Cerebellum (tissue), 4 donors: ENCODE measurements at places on chromosomes 3 and 15. TPM values are rescaled to one million over a fixed set of nuclear protein-coding genes. Genes with fewer than 3 reads are reported as not detected.

DNA sequence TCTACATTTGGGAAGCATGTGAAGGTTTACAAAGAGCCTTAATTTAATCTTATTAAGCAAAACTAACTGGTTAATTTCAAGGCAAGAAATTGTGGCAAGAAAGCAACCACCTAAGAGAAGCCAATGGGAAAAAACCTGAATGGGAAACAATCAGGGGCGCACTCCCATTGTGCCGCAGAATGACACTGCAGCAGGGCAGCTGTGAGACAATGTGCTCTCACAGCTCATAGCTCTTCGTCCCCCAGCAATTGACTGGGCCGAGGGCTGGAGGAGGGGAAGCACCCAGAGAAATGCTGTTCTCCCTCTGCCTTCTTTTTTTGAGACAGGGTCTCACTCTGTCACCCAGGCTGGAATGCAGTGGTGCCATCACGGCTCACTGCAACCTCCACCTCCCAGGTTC, 93.3 kb upstream of the RAD18 start:
- no peak for DNase-seq

DNA sequence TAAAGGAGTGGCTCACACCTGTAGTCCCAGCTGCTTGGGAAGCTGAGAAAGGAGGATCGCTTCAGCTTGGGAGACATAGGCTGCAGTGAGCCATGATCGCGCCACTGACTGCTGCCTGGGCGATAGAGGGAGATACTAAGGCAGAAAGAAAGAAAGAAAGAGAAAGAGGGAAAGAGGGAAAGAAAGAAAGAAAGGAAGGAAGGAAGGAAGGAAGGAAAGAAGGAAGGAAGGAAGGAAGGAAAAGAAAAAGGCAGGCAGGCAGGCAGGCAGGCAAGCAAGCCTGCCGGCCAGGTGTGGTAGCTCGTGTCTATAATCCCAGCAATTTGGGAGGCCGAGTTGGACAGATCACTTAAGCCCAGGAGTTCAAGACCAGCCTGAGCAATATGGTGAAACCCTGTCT, 15.3 kb downstream of the SLC28A1 start:
- DNase-seq, result no peak

DNA sequence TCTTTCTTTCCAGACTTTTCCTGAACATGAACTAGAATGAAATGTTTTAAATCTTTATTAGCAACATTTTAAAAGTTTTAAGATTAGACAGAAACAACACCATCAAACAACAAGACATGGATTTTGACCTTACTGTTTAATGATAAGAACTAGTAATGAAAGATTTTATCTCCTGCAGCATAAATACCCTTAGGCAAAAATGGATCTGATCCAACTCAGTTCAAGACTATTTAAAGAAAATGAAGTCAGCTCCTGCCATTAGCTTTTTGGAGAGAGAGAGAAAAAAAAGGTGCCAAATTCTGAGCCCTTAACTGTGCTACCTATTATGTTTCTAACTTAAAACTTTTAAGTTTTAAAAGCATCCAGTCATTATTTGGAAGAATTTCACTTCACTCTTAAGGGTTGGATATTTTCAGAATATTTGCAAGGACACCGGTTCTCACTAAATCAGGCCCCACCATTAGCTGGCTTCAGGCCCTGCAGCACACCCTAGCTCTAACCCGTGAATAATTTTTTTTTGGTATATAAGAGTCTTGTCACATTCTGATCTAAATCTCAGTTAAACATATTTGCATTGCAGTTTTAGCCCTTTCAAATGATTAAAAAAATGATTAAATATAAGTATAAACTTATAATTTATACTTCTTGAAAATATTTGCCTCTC, 60.0 kb downstream of the NR1I2 start:
- no peak for DNase-seq

DNA sequence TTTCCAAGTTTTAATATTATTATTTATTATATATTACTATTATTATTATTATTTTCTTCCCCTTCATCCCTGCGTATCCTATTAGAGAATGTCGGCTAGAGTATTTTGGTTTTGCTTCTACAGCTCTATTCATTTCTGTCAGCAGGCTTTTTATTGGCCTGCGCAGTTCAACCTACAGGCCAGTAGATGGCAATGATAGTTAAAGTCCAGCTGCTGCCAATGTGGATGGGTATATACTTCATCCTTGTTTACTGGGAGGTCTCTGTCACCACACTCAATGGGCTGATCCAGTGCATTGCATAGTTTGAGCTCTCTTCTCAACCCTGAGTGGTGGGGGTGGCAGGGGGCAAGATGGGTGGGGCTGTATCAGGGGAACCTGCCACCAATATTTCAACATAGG, 799.8 kb downstream of the NSUN3 start:
- DNase-seq, result no peak

GRCh38 chr3:36060950-36061349, 319.4 kb upstream of the STAC start:
- no peak for DNase-seq

GRCh38 chr3:46353090-46353489, 821 bp upstream of the CCR2 start:
- no peak for DNase-seq

DNA sequence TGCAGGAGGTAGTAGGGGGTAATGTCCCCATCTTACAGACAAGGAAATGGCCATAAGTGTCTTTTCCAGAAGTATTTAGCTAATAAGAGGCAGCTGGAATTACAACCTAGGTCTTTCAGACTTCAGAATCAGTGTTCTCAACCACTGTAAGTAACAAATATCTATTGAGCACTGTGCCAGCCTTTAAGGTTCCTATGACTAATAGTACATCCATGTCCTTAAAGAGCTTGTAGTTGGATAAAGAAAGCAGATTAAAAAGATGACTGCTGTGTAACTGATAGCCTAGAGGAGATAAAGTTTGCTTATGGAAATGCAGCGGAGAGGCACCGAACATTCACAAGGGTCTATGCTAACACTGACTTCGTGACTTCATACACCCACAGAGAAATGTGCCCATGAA, 136.0 kb downstream of the KCNMB2 start:
- no peak for DNase-seq

DNA sequence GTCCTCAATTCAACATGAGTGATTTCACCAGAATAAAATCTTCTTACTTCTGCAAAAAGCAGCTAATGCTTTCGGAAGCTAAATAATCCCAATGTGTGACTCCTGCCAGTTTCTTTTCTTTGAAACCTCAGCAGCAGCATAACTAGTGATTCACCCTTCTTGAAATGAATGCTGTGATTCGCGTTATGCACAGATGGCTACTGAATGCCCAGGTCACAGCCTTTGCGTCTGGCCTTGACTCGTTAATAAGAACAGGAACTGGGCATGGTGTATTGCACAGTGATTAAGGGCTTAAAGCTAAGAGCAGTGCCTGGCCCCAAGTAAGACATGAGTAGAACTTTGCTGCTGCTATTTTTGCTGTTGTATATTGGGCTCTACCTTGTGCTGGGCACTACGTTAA, 19.0 kb downstream of the CGNL1 start:
- no peak for DNase-seq

DNA sequence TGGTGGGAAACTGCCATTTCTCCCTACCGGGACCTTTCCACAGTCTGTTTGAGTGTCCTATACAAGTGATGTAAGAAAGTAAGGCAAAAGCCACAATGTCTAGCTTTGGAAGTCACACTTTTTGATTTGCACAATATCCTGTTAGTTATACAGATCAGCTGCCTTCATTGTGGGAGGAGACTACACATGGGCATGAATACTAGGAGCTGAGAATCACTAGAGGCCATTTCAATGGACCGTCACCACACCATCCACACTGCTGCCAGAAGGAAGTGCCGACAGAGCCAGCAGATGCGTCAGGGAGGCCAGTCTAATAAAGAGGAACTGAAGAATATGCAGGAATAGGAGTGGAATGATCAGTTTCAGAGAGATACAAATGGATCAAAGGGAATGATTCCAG, 65.8 kb downstream of the SCN11A start:
- DNase-seq, result no peak

- DNase-seq, result no peak
Observed at GRCh38 chr3:197748597-197749314, 927 bp upstream of the FYTTD1 start.

- no peak for DNase-seq
Observed at GRCh38 chr15:77454265-77454664, 33.6 kb downstream of the HMG20A start.

DNA sequence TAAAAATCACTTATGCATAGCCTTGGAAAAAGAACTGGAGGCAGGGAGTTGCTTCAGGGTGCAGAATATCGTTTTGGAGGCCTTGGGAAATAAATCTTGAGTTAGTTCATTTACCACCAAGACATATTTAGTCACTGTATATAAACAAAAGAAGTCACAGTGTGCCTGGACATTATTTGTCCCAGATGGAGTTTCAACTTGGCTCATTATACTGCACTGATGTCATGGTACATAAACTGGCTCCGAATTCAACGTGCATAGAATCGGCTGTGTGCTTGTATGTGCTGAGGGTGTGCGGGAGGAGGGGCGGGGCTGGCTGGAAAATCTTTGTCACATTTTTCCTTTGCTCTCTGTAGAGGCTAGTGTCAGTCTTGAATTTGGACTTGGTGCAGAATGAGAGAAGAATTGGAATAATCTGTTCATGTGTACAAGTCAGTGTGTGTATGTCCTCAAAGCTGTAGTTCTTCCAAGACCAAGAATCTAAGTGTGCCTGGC, 86.6 kb downstream of the FNDC3B start:
- no peak for DNase-seq

DNA sequence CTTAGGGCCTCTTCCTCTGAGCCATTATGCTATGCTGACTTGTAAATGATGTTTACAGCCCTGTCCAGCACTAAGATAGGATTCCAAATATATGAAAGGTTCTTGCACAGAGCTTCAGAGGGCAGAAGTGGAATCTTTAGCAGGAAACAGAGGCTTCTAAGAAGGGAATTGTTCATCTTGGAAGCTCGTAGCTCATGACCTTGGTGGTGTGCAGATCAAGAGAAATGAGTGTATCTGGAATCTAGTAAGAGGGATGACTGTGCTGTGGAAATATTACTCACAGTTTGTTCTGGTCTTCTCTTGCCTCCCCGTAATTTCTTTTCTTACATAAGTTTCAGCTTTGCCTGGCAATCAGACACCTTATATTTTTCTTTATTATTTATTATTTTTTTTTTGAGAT, 175.8 kb downstream of the SPATA16 start:
- no peak for DNase-seq

DNA sequence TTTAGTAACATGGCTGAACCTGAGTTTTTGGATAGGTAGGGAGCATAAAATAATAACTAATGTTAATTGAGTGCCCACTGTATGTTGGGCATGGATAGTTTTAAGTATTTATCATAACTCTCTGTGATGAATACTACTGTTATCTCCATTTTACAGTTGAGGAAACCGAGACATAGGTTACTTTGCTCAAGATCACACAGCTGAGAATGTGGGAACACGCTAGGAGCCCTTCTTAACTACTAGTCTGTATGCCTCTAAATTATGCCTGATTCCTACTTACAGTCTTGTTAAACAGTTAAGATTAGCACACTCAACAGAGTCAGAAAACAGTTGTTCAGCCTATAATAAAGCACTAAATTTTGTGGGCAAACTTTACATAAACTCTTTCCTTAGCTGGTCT, 2.0 kb upstream of the SIAH2 start:
- DNase-seq, result no peak

DNA sequence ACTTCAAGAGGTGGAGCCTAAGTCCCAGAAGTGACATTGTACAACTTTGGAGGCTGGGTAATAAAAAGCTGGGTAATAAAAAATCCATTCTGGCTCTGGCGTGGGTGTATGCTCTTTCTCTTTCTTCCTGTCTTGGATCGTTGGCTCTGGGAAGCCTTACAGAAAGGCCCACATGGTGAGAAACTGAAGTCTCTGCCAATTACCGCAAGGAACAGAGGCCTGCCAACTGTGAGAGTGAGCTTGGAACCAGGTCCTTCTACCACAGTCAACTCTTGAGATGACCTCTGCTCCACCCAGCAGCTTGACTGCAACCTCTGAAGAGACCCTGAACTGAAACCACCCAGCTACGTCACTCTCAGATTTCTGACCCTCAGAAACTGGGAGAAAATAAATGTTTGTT, 51.0 kb downstream of the NR2F2 start:
- no peak for DNase-seq

DNA sequence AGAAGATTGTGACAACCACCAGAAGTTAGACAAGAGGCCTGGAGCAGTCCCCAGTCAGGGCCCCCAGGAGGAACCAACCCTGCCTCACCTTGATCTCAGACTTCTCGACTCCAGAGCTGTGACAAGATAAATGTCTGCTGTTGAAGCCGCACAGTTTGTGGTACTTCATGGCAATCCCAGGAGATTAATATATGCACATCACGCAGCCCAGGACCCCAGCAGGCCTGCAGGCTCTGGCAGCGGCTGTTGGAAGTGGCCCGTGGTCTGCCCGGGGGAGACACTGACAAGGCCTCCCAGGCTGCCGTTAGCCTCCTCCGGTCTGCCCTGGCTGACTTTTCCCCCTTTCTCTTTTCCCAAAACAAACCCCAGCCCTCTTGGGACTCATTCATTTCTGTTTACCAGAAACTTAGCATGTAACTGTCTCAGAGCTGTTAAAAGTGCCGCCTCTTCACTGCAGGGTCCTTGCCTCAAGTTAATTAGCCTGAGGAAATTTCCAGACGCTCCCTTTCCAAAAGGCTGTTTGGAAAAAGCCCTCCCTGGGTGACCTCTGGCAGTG, 183.5 kb upstream of the LYSMD4 start:
- DNase-seq, result no peak

GRCh38 chr3:56590814-56591213, 33.8 kb downstream of the CCDC66 start:
- no peak for DNase-seq

DNA sequence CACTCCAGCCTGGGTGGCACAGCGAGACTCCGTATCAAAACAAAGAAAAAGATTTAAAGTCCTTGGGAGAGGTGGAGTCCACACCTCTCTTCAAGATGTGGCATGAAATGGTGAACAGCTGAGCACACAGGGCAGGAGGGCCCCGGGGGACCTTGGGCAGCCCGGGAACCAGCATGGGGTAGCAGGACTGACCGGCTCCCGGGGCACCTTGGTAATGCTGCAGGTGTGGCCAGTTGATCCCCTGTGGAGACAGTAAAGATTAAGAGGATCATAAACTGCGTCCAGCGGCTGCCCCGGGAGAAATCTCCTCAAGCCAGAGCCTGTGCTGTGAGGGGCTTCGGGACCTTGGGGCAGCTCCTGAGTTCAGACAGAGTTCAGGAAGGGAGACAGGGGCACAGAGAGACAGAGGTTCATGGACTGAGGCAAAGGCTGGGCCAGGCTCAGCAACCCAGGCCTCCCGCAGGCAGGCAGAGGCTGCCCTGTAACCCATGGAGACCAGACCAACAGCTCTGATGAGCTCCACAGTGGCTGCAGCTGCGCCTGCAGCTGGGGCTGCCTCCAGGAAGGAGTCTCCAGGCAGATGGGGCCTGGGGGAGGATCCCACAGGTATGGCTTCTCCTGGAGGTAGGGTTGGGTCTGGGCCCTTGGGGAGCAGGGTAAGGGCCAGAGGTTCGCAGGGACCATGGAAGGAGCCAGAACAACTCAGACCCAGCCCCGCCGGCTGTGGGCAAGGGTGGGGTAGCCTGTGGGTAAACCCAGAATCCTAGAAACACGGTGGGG, at the start of gene NR2E3:
Gene NR2E3 (plus strand): TSS at position 299 of the 780 bp plus-strand sequence. CDS start 190 bp downstream, at position 489.
- DNase-seq, result no peak

ECE2 gene
- total RNA-seq, result 10.1 TPM

IL5RA gene
- 3.1 TPM for total RNA-seq

NOX5 gene
- total RNA-seq, result 0.09 TPM

CASR gene
- total RNA-seq, result 0.09 TPM

SIDT1 gene
- total RNA-seq, result 37.4 TPM

NANOGP8 gene
- total RNA-seq, result 0.91 TPM

FRMD5 gene
- 27.9 TPM for total RNA-seq

BFSP2 gene
- not detected for total RNA-seq
